Posterior cingulate gyrus (tissue), 11 donors: ENCODE measurements at places on chromosomes 2 and 18.
A peak's percentile ranks its signal among the peaks of the same experiment; 100 is the strongest.

- no peak for DNase-seq
Observed at GRCh38 chr2:36271266-36271665, 84.3 kb upstream of the CRIM1 start.

GRCh38 chr18:711310-711656 is 1.1 kb downstream of the ENOSF1 start:
- no peak for DNase-seq

- no peak for DNase-seq
Observed at GRCh38 chr18:40980171-40980570, 974.9 kb upstream of the PIK3C3 start.

- DNase-seq, result peak; percentile 46
Observed at GRCh38 chr2:375270-375955, 87.5 kb upstream of the ALKAL2 start.

GRCh38 chr18:58592223-58593214 is 36.4 kb downstream of the ALPK2 start:
- DNase-seq, result no peak

GRCh38 chr2:16272038-16272788 is 331.9 kb downstream of the MYCN start:
- no peak for DNase-seq

DNA sequence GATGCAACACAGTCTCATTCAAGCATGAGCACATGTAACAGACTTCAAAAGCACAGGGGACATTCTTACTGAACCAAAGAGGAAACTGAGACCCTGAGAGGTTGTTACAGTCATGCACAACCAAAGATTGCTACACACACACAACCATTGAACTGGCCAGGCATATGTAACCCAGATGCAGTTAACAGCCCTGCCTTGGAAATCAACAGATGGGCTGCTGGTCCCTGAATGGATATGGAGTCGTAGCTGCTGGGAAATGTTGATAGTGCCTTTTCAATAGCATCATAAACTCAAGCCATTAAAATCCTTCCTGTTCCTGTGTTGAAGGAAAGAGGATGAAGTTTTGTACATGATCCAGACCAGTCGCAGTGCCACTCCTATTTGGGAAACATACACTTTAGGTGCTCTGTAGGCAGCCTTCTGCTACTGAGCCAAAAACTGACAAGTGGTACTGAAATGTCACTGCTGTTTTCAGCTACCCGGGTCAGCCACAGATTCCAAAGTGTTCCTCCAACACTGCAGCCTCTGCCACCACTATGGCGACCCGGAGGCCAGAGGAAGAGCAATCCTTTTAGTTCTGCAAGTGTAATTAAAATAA is 143.9 kb downstream of the CCBE1 start:
- DNase-seq, result no peak

GRCh38 chr2:105775809-105776559 is 31.3 kb downstream of the NCK2 start:
- DNase-seq, result no peak

- DNase-seq, result no peak
Observed at GRCh38 chr2:31378389-31378788, 36.2 kb downstream of the XDH start.

DNA sequence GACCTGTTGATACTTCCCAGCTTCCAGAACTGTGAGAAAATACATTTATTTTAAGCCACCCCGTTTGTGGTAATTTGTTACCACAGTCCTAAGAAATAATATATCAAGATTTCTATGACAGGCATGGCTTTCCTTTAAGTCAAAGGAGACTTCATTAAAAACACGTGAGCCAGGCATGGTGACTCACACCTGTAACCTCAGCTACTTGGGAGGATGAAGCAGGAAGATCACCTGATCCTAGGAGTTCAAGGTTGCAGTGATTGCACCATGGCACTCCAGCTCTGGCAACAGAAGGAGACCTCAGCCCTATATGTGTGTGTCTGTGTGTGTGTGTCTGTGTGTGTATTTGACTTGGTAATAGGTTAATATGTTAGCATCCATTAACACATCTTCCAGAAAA is 69.8 kb upstream of the SCN7A start:
- DNase-seq, result no peak

- peak; percentile 91 for DNase-seq
Observed at GRCh38 chr2:85601771-85602475, 575 bp downstream of the TMEM150A start.

GRCh38 chr2:108304975-108305374 is 16.3 kb downstream of the SULT1C2 start:
- no peak for DNase-seq

GRCh38 chr2:1900732-1901131 is 156.4 kb upstream of the PXDN start:
- DNase-seq, result peak; percentile 91

- peak; percentile 93 for DNase-seq
Observed at GRCh38 chr2:64453770-64454385, at the start of gene LGALSL. Gene LGALSL (plus strand): TSS chr2:64454162. CDS start chr2:64454546, 384 bp downstream.

GRCh38 chr18:42719221-42719620 is 396.3 kb downstream of the RIT2 start:
- no peak for DNase-seq

DNA sequence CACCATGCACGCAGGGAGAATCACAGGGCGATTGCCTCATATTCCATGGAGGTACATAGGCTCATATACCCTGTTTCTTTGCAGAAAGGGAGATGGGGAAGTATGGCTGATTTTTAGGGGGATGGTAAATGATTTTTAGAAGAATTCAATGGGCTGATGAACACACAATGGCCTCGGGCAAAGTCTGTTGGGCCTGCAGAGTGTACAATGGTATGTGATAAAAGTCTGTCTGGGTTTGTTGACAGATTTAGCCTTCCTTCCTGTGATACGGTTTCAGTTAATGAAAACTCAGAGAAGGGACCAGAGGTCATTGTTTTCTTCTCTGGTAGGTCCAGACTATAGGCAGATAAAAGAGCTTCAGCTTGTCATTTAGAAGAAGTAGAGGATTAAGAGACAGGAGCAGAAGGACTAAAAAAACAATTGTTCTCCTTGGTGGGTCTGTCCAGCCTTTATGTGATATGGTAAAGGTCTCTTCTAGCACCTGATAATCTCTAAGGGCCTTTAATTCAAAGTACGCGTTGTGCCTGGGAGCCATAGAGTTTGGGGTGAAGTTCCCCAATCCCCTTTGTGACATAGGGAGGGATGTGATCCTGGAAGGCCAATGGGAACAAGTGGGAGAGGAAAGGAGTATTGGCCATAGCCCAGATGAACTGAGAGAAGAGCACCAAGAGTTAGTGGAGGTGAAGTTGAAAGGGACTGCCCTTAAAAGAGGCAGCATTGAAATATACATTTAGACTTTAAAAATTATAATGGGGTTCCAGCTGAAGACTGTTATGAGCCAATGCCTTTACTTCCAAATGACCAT is 107.5 kb upstream of the SERPINE2 start:
- DNase-seq, result no peak

- no peak for DNase-seq
Observed at GRCh38 chr18:36737316-36737715, 91.5 kb downstream of the TPGS2 start.

DNA sequence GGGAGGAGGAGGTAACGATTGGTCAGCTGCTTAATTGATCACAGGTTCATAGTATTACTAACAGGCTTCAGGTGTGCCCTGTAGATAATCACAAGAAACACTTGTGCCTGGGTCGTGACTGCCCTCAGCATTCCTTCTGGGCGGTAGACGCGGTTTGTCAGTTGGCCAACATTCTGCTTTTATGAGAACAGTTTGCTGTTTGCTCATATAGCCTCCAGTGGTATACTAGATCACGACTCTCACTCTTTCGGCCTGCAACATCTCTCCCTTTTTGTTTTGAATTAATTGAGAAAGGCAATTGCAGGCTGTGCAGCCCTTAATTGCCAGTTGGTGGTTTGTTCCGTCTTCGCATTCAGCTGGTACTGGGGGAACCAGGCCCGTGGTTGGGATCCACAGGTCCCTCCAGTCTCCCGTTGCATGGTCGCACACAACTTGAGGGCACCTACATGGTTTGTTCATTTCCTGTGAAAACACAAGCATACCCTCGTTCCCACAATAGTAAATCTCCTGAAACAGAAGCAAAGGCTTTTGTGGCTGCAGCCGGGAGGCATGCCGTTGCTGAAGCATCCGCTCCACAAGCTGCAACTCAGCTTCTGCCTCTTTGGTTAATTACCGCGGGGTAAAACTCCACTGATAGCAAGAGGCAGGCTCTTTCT is 30.3 kb upstream of the GPR17 start:
- DNase-seq, result no peak

DNA sequence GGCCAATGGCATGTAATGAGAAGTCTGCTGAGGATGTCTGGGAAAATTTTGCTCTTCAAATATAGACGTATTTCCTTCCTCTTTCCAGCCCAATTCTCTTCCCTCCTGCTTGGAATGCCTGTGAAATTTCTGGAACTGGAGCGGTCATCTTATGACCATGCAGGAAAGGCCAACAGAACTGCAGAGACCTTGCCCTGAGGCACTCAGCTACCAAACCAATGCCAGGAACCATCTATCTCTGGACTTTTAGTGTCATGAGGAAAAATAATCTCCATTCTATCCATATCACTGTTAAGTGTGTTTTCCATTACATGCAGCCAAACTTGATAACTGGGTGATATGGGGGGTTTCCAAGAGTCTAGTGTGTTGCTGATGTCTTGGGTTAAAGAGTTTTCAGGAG is 363.7 kb downstream of the SLC4A3 start:
- no peak for DNase-seq
